ENCODE measurements at places on chromosomes 12 and 14.

GRCh38 chr12:75850721-75851462, 180.7 kb downstream of the PHLDA1 start:
- DNase-seq: no peak

DNA sequence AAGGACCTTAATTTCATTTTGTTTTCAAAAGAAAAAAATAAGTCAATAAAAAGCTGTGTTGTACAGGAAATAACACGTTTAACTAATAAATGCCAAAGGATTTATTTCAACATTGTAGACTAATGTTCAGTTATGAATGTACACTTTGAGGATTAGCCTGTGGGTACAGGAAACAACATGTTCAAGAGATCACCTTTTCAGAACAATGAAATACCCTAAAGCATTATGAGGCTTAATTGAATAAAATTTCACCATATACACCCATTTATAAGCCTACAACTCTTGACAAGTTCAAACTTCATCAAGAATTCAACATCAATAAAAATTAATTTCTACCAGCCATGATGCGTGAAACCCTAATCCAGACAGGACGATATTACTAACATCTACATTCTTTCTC, 56.6 kb upstream of the SLC6A15 start:
- DNase-seq: no peak

- no peak for DNase-seq
These were observed 27.7 kb downstream of the RNF34 start for GRCh38 chr12:121427556-121428050.

GRCh38 chr14:24944800-24945199, 105.1 kb downstream of the STXBP6 start:
- no peak for DNase-seq

DNA sequence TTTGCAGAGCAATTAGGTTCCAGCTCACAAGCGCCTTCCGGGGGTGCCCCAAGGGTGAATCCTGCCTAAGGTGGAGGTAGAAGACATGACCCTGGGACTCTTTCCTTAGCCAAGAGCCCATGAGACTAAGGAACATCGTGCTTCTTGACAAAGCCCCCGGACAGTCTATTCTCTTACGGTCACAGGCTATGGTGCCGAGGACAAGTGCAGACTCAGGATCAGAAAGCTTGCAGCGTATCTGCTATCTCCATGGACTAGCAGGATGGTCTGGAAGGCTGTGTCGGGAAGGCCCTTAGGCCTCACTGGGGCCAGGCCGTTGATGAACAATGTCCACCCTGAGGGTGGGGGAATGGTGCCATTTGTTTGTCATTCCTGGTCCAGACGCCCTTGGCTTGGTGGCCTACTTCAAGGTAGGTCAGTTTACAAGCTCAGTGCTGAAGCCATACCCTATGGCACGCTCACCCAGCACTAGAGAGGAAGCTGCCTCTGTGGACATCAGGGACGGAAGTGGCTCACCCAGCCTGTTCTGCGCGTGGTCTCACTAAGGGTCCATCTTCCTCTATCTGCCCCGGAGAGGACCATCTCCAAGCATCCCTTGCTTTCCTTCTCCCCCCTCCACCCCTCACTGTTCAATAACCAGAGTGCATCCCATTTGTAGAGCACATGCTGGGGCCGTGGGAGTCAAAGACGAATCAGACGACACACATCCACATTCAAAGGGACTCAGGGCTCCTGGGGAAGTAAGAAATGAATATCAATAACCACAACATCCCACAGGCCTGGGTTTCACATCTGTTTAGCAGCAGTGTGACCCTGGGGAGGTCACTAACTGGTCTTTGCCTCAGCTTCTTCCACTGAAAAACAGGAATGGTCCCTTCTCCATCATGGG, 45.0 kb upstream of the IQSEC3 start:
- DNase-seq: no peak

GRCh38 chr12:94208622-94208966, 60.2 kb downstream of the PLXNC1 start:
- DNase-seq: no peak

DNA sequence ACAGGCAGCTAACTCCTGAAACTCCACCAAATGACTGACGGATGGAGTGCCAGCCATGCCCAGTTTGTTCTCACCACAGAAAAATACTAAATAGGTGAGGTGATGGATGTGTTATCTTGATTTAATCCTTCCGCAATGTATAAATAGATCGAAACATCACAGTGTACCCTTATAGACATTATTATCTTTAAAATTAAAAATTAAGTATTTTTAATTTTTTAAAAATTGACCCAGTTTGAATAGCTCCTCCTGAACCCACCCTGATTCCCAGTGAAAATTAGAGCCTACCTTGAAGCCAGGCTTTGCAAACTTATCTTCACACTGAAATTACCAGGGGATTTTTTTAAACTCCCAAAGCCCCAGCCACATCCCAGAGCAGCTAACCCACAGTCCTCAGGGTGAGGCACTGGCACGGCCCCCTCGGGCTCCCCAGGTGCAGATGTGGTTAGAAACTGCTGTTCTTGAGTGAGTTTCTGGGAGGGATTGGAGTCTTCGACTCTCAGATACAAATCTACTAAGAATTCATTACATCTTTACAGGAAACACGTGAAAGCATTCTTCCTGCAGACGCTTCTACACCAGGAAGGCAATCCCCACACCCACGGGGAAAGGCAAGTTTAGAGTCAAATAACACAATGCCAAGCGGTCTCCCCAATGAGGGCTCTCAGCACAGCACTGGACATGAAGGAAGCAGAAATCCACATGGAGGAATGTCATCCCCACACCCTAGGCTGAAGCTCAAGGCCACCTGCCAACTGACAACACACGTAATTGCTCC, 126.4 kb downstream of the RIMBP2 start:
- DNase-seq: no peak

DNA sequence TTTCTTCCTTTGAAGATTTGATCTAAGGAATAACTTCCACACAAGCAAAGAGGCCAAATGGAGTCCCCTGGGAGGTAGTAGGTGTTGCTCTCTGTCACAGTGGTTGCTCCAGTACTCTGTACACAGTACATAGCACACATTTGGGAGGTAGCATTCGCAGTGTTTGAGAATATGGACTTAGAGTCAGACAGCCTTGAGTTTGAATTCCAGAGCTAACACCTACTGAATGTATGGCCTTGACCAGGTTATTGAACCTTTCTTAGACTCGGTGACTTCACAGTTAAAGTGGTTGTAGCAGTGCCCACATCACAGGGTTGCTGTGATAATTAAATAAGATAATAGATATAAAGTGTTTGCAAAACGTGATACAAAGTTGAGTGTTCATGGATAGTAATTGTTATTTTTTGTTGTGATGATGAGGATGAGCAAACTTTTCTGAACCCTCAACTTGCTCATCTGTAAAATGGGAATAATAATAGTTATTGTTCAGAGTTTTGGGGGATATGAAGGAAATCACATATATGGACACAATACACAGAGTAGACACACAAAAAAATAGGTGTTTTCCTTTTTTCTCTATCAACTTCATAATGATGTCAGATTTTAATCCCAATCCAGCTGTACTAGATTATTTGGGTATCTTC, 271.6 kb upstream of the CRY1 start:
- DNase-seq: no peak
